ENCODE measurements at places on chromosomes 12 and 14.

DNA sequence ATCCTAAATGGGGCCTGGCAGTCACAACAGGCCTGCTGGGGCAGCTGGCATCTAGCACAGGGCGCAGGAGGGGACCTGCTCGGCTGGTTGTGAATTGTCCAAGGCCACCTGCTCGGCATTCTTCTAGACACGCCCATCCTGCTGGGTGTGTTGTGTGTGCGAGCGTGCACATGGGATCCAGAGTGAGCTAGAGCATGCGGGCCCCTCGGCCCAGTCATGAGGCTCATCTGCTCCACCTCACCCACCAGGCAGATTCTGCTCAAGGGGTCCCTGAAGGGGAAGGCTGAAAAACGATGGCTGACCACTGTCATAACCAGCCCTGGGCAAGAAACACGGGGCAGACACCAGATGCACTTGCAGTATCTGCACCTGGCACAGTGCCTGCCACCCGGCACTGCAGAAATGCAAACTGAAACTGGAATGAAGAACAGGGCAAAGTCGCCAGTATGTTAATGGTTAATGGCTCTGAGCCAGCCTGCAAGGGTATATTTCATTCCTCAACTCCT is 31.8 kb downstream of the MAX start:
- DNase-seq = no peak

DNA sequence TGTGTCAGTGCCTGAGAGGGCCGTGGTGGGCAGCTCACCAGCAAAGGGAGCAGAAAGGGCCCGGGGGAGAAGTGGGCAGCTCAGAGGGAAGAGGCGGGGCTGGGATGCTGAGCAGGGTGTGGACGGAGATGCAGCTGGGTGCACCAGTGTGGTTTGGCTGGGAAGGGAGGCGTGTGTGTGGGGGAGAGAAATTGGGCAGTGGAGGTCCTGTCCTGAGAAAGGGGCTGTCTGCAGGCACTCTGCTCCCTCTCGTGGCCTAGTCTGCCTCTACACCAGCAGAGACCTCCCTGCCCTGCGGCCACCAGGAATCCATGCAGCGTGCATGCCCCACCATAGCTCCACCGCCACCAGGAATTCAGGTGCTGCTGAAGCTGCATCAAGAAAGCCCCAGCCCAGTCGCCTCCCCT is 6.4 kb downstream of the TMEM121 start:
- no peak for DNase-seq

DNA sequence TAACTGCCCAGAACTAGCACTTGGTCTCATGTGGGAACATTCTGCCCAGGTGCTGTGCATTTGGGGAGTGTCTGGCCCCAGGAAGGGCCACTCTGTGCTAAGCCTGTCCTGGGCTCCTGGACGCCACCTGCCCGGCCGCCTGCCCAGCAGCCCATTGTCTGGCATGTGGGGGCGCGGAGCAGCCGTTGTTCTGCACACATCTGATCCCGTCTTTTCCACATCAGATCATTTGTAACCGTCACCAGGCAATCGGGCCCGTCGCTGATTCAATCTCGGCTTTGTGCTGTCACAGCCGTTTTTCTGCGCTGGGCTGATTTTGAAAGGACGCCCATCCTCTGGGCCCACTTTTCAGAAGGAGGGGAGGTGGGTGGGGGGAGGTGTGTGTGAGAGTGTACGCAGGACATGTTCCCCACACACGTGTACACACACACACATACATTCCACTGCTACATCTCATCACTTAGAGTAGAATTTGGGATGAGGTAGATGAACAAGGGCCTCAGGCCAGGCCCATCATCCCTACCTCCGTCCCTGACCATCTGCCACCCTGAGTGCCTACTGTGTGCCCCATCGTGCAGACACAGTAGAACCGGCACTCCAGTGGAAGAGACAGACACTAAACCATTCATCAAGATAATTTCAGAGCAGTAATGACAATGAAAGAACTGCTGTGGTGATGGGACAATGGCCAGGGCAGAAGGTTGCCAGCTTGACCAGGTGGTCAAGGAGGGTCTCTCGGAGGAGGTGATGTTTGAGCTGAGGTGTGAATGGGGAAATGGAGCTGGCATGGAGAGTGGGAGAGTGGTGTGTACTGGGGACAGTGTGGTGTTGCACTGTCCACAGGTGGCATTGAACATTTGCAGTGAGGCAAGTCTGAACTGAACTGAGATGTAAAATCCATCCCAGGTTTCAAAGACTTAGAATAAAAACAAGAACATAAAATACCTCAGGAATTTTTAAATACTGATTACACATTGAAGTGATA is 19.0 kb downstream of the FAM222A start:
- DNase-seq = no peak

- DNase-seq = no peak
Measured at GRCh38 chr14:92553438-92553837, 39.9 kb downstream of the RIN3 start.

- DNase-seq = no peak
Measured at GRCh38 chr14:64788706-64789105, 84.5 kb downstream of the PLEKHG3 start.

DNA sequence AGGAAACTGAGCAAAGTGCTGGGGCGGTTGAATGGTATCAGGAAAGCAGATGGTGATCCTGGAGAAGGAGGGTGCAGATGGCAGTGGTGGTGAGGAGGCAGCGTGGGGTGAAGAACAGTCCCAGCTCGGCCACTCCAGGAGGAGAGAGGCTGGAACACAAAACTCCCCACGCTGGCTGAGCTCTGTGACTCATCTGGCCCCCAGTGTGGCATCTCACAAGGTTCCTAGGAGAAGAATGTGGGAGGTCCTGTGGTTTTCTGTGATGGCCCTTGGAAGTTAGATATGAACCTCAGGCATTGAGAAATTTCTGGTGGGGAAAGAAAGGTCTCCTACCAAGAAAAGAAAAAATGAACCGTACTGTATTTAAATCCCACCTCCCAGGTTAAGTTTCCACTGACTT is 8.0 kb upstream of the NRXN3 start:
- no peak for DNase-seq

- DNase-seq = no peak
Measured at GRCh38 chr12:132393245-132393795, 63.9 kb upstream of the GALNT9 start.

DNA sequence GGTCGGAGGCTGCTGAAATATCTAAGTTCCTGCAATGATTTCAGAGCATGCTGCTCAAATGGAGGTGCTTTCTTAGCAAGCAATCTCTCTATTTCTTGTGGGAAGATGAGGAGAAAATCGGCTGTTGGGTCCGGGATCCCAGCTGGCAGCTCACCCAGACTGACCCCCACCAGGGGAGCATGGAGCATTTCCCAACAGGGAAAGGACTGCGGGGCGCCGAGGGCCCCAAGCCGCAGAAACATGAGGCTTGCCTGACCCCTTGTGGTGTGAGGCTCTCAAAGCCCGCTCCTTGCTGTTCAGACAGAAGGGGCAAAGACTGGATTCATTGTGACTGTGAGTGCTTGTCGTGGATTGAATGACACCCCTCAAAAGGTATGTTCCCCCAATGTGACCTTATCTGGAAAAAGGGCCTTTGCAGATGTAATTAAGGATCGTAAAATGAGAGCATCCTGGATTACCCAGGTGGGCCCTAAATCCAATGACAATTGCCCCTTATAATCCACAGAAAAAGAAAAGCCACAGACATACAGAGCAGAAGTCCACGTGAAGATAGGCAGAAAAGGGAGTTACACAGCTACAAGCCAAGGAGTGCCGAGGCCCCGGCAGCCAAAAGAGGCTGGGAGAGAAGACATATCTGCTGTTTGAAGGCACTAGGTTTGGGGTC is 116.3 kb upstream of the VASH1 start:
- no peak for DNase-seq

DNA sequence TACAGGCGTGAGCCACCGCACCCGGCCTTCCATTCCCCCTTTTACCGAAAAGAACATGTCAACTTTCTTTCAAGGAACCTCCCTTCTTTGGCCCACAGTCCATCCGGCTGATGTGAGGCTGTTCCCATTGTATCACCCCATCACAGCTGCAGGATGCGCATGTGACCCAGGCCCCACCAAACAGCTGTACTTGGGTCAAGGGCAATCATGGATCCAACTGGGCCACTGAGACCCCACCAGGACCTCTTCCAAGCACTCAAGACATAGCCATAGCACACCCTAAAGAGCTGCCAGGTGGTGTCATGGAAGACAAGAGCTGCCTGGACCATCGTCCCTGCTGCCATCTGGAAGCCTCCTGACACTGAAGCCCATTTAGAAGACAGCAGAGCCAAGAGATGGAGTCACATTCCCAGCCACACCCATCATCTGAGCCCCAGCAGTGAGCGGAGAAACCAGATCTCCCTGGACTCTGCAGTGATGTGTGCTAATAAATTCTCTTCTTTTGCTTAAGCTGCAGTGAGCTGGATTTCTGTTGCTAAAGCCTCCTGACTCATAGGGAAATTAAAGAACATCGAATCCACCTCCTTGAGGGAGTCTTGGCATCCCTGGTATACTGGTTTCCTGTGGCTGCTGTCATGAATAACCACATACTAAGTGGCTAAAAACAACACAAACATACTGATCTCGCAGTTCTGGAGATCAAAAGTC is 105.6 kb downstream of the KSR2 start:
- no peak for DNase-seq

GRCh38 chr12:5038781-5039311 is 4.8 kb upstream of the KCNA5 start:
- no peak for DNase-seq

DNA sequence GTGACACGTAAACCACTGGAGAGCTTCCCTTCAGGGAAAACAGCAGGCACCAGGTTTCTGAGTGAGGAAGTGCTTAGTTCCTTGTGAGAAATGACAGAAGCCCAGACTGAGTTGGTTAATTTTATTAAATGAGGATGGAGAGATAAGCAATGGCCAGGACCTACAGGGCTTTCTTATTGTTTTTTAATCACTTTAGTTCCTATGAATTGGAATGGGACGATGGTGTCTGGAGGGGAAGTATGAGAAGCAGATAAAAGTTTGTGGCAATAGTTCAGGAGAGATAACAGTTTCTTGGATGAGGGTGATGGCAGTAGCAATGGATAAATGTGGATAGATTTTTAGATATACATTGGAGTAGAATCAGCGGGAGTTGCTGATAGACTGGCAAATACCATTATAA is 86.5 kb upstream of the PTPRR start:
- DNase-seq = no peak

GRCh38 chr12:93094988-93095737 is 166.1 kb upstream of the EEA1 start:
- no peak for DNase-seq

Measured in stimulated activated CD4-positive, alpha-beta T cell treated with anti-CD3 and anti-CD28 coated beads, Interleukin-4, amount 100 ng/mL, for 4 hours (primary cell).